Keratinocyte (primary cell): ENCODE measurements at places on chromosomes 13 and 19. TPM values are rescaled to one million over a fixed set of nuclear protein-coding genes. Genes with fewer than 3 reads are reported as not detected.

- H3K27ac ChIP-seq, result no peak overlapping the region
- H3K36me3 ChIP-seq, result no peaks in the 10 kb centered on the region
- DNase-seq, result no peak
- no peaks in the 10 kb centered on the region for H3K4me1 ChIP-seq
- H3K27me3 ChIP-seq, result no peaks in the 10 kb centered on the region
- H3K4me3 ChIP-seq, result no peak overlapping the region
Observed at GRCh38 chr13:99281811-99282263, 23.7 kb upstream of the GPR18 start.

- no peaks in the 10 kb centered on the region for H3K4me1 ChIP-seq
- H3K36me3 ChIP-seq, result no peaks in the 10 kb centered on the region
- H3K27me3 ChIP-seq, result no peaks in the 10 kb centered on the region
- DNase-seq, result no peak
- H3K27ac ChIP-seq, result no peak overlapping the region
Observed at GRCh38 chr19:56966225-56966696, 125.7 kb upstream of the PEG3 start.

DNA sequence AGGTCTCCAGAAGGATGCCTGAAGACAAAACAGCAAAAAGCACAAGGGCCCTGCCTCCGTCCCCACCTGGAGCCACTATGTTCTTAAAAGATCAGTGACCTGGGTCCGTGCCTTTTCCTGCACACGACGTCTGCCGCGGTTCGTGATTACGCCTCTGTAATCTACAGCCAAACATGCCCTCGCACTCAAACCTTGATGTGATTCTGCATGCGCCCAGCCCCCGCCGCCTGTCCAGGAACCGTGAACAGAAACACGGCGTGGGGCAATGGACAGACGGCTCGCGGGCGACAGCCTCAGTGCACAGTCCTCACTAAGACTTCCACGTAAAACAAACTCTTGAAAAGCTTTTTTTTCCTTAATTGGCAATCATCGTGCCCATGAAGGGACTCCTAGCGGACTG, 15.5 kb downstream of the C13orf46 start:
- no peak overlapping the region for H3K4me3 ChIP-seq
- no peaks in the 10 kb centered on the region for H3K27me3 ChIP-seq
- no peak for DNase-seq
- H3K36me3 ChIP-seq, result no peaks in the 10 kb centered on the region

DNA sequence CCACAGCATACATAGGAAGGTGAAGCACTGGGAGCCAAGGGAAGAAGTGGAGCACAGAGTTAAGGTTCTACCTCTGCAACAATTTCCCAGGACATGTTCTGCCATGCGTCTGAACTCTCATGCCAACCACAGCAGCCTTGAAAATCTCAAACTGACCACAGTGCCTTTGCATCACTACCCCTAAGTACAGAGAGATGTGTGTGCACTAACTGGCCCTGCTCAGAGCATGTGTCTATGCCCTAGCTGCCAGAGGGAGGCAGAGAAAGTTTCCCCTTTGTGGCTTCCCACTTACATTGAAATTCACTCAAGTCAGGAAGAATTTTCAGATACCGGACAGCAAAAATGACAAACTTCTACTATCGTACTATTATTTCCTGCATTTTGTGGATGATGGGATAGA, 26.8 kb upstream of the WDFY2 start:
- no peaks in the 10 kb centered on the region for H3K36me3 ChIP-seq
- peaks cover 34% of the 10 kb centered on the region for H3K4me1 ChIP-seq
- no peaks in the 10 kb centered on the region for H3K27me3 ChIP-seq
- peak overlapping the region; percentile 81 for H3K27ac ChIP-seq
- peak overlapping the region; percentile 39 for H3K4me3 ChIP-seq

- H3K4me1 ChIP-seq, result no peaks in the 10 kb centered on the region
- no peaks in the 10 kb centered on the region for H3K27me3 ChIP-seq
- no peaks in the 10 kb centered on the region for H3K36me3 ChIP-seq
- no peak overlapping the region for H3K27ac ChIP-seq
- no peak for DNase-seq
Observed at GRCh38 chr19:17741456-17741855, 9.8 kb upstream of the FCHO1 start.

DNA sequence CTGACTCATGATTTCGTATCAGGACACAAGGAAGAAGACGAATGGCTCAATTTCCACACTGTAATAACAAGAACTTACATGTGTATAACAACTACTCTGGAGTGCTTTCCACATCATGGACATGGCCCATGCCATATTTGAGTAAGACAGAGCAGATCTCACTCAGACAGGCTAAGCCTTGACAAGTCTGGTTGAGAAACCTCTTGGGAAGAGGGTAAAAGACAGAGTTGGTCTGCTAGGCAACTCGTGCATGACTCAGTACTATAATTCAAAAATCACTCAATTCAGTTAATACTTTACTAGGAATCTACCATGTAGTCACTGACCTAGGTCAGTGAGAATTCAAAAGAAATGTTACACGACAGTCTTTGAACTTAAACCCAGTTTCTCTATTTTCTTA, 5.7 kb upstream of the THSD1 start:
- peak; percentile 57 for DNase-seq
- H3K27me3 ChIP-seq, result no peaks in the 10 kb centered on the region
- peaks cover 4% of the 10 kb centered on the region for H3K36me3 ChIP-seq

DNA sequence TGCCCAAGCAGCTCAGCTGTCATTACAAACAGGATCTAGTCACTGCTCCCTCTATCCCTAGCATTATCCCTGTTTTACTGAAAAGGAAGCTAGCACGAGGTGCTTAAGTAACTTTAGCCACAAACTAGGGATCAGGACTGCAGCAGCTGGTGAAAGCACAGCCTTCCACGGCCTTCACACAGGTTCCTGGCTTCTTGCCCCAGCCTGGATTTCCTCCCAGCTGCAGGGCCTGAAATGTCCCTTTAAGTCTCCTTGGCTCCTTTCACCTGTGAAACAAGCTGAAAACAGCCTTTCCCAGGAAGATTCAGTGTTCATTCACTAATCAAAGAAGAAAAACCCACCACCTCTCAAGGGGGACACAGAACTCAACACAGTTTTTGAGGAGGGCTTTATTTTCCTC, 754.5 kb downstream of the DIAPH3 start:
- no peak for DNase-seq
- no peaks in the 10 kb centered on the region for H3K36me3 ChIP-seq
- H3K27me3 ChIP-seq, result no peaks in the 10 kb centered on the region
- no peaks in the 10 kb centered on the region for H3K4me1 ChIP-seq
- no peak overlapping the region for H3K4me3 ChIP-seq

LGALS4 gene
- 0.11 to 0.30 TPM (median 0.13 TPM) in 3 replicates for polyA plus RNA-seq

DNA sequence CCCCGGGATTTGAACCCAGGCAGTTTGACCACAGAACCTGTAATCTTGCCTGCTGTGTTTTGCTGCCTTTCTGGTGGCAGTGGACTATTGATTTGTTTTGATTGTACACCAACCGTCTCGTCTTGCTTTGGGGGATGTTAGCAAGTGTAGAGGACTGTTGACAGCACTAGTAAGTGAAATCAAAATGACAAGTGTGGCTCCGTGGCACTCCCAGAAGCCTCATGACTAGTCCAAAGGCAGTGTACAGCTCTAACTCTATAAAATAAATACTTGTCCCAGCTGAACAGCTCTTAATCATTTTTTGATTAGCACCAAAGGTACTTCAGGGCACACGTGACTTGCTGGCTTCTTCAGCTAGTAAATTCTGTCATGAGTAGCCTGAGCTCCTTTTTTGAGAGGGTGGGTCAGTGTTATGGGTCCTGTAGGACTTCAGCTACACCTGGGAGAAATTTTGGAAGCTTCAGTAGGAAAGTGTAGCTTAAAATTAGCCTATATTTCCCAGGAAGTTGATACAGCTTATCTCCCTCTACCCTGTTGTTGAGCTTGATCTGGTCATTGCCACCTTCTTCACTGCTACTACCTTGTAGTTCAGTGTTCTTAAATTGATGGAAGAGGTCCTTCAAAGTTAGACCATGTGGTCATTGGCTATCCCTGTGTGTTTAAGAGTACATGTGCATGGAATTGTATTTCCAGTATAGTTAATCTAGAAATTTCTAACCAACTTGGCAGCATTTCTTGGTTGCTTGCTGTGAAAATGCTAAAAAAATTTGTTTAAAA, 15.1 kb downstream of the TM9SF2 start:
- H3K27me3 ChIP-seq, result no peaks in the 10 kb centered on the region
- H3K27ac ChIP-seq, result no peak overlapping the region
- peaks cover 2% of the 10 kb centered on the region for H3K4me1 ChIP-seq
- no peak for DNase-seq
- no peaks in the 10 kb centered on the region for H3K36me3 ChIP-seq
- no peak overlapping the region for H3K4me3 ChIP-seq

DNA sequence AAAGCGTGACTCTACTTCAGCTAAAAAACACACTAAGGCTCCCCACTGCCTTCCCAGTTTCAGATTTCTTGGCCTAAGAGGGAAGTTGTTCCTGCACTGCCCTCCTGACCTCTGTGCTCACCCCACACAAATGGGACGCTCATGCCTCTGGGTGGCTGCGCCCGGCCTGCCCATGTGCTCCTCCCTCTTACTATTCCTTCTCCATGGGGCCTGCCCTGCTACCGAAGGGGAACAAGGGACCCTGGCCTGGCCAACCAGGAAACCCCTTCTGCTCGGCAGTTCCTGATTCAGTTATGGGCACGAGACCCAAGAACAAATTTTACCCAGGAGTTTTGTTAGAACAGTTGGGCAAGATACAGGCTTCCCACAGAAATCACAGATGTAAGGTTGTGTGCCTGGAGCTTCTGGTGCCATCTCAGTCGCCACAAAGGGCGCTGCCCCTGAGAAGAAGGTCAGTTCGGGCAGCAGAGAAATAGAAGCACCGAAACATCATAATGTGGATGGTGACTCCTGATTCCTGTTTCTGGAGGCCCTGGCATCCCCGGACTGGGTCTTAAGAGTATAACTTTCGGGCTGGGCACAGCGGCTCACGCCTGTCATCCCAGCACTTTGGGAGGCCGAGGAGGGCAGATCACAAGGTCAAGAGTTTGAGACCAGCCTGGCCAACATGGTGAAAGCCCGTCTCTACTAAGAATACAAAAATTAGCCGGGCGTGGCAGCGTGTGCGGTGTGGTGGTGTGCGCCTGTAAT, 5.4 kb upstream of the PLPP2 start:
- DNase-seq, result no peak
- no peaks in the 10 kb centered on the region for H3K36me3 ChIP-seq
- peaks cover 34% of the 10 kb centered on the region for H3K27me3 ChIP-seq
- no peak overlapping the region for H3K27ac ChIP-seq
- H3K4me1 ChIP-seq, result peaks cover 5% of the 10 kb centered on the region

DNA sequence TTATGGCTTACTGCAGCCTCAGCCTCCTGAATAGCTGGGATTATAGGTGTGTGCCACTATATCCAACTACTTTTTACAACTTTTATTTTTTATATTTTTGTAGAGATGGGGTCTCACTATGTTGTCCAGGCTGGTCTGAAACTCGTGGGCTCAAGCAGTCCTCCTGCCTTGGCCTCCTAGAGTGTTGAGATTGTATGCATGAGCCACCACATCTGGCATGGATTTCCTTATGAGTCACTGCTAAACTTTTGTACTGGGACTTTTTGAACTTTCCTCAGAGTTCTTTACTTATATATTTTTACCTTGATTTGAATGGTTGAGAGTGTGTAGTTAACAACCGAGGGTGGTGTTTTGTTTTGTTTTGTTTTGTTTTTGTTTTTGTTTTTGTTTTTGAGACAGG, 33.4 kb downstream of the DNAJC3 start:
- H3K27ac ChIP-seq, result peak overlapping the region; percentile 4
- DNase-seq, result peak; percentile 11
- H3K4me1 ChIP-seq, result peaks cover 9% of the 10 kb centered on the region
- no peaks in the 10 kb centered on the region for H3K36me3 ChIP-seq
- no peak overlapping the region for H3K4me3 ChIP-seq

GRCh38 chr19:54928299-54928698, 19.0 kb downstream of the NLRP7 start:
- H3K27me3 ChIP-seq, result no peaks in the 10 kb centered on the region
- no peaks in the 10 kb centered on the region for H3K36me3 ChIP-seq
- H3K4me1 ChIP-seq, result no peaks in the 10 kb centered on the region
- H3K4me3 ChIP-seq, result no peak overlapping the region

DDX49 gene
- polyA plus RNA-seq, result 33.1 to 59.4 TPM (median 39.2 TPM) in 3 replicates

- no peak overlapping the region for H3K4me3 ChIP-seq
- no peaks in the 10 kb centered on the region for H3K4me1 ChIP-seq
- H3K27me3 ChIP-seq, result peaks cover 47% of the 10 kb centered on the region
- H3K27ac ChIP-seq, result no peak overlapping the region
Observed at GRCh38 chr13:25806264-25806974, 245.4 kb downstream of the SHISA2 start.

GRCh38 chr13:91351123-91351522, 3.6 kb downstream of the MIR17HG start:
- H3K27ac ChIP-seq, result no peak overlapping the region
- H3K27me3 ChIP-seq, result no peaks in the 10 kb centered on the region
- no peak for DNase-seq
- H3K36me3 ChIP-seq, result peaks cover 51% of the 10 kb centered on the region
- peaks cover 21% of the 10 kb centered on the region for H3K4me1 ChIP-seq

DNA sequence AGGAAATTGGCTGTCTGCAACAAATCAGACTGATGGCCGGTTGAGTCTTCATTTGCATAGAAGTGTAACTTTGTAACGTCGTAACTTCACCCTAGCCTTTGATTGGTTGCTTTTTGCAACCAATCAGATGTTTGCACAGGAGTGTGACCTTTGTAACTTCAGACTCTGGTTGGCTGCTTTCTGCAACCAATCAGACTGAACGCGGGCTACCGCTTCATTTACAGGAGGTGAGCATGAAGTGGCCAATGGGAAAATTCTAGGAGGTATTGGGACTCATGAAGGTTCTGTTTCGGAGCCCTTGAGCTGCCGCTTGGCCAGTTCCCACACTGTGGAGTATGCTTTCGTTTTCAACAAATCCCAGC, 441 bp upstream of the ZNF559 start:
- peaks cover 4% of the 10 kb centered on the region for H3K4me1 ChIP-seq
- H3K27ac ChIP-seq, result peak overlapping the region; percentile 56
- H3K27me3 ChIP-seq, result no peaks in the 10 kb centered on the region

CLEC4M gene
- polyA plus RNA-seq, result 0.03 TPM in 1 of 3 replicates, not detected in the others

PLIN5 gene
- 0.04 TPM in 1 of 3 replicates, not detected in the others for polyA plus RNA-seq

GRCh38 chr19:4456843-4457653, 546 bp downstream of the UBXN6 start:
- peaks cover 11% of the 10 kb centered on the region for H3K36me3 ChIP-seq
- no peak for DNase-seq
- peaks cover 26% of the 10 kb centered on the region for H3K4me1 ChIP-seq

- H3K27ac ChIP-seq, result no peak overlapping the region
- DNase-seq, result no peak
- no peak overlapping the region for H3K4me3 ChIP-seq
- H3K4me1 ChIP-seq, result no peaks in the 10 kb centered on the region
- H3K27me3 ChIP-seq, result no peaks in the 10 kb centered on the region
Observed at GRCh38 chr13:21465710-21466160, 6.6 kb upstream of the ZDHHC20 start.

OR2Z1 gene
- not detected in 3 replicates for polyA plus RNA-seq

DNA sequence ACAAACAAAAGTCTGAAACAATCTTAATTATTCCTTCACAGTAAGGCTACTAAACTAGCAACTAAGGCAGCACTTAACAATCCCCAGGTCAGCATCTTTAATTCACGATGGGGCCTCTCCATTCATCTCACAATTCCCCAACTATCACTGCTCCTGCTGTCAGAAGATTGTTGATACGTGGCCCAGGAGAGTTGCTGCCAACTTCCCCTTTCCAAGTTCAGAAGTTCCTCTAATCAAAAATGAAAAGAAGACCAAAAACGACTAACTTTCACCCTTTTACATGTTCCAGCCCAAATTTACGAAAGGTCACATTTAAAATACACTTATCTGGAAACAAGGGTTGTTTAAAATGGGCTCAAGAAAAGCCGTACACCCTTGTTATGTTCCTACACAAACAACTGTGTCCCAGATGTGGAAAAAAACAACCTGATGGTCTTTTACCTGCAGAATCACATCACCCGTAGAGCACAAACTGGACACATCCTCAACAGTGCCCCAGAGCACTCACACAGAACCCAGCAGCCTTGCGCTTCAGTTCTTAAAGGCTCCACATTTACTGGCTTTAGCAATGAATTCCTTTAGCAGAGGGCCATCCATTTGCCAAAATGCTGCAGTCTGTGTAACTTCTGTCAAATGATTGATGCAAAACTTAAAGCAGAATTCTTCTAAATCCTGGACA, 38.0 kb downstream of the PHF11 start:
- H3K27ac ChIP-seq, result no peak overlapping the region
- H3K36me3 ChIP-seq, result peaks cover 12% of the 10 kb centered on the region
- no peak overlapping the region for H3K4me3 ChIP-seq
